ENCODE measurements at places on chromosomes 6 and 20. TPM values are rescaled to one million over a fixed set of nuclear protein-coding genes. Genes with fewer than 3 reads are reported as not detected.

GINS1 gene
- 5.3 TPM for total RNA-seq

EPHA7 gene
- 3.6 TPM for total RNA-seq

CLVS2 gene
- total RNA-seq, result 18.6 TPM

WFDC2 gene
- total RNA-seq, result 4.8 TPM

PPIL6 gene
- total RNA-seq, result 0.83 TPM

TTK gene
- total RNA-seq, result 6.3 TPM

SOD2 gene
- 56.5 TPM for total RNA-seq

SCUBE3 gene
- 0.25 TPM for total RNA-seq

AIF1 gene
- total RNA-seq, result not detected

NOP56 gene
- total RNA-seq, result 185 TPM

MRPL2 gene
- total RNA-seq, result 50.5 TPM

PNRC1 gene
- 91.4 TPM for total RNA-seq

PRR18 gene
- not detected for total RNA-seq

MYT1 gene
- 159 TPM for total RNA-seq

GTSF1L gene
- not detected for total RNA-seq

PHF20 gene
- total RNA-seq, result 76.1 TPM

CD83 gene
- 0.34 TPM for total RNA-seq

BAG2 gene
- total RNA-seq, result 1.2 TPM

MOXD1 gene
- not detected for total RNA-seq

EDN3 gene
- total RNA-seq, result not detected

RALY gene
- 234 TPM for total RNA-seq

PRPF6 gene
- total RNA-seq, result 60.9 TPM

GJA10 gene
- not detected for total RNA-seq

TP53TG5 gene
- total RNA-seq, result not detected

FKBP5 gene
- total RNA-seq, result 10.6 TPM

DST gene
- total RNA-seq, result 981 TPM

VSX1 gene
- total RNA-seq, result not detected

ARMH2 gene
- 0.54 TPM for total RNA-seq

WFDC10B gene
- not detected for total RNA-seq

LGSN gene
- not detected for total RNA-seq

TRIM10 gene
- total RNA-seq, result not detected

ENTPD6 gene
- 191 TPM for total RNA-seq

INSM1 gene
- 332 TPM for total RNA-seq

OTOR gene
- not detected for total RNA-seq

ZFAND3 gene
- total RNA-seq, result 115 TPM

DEFB132 gene
- not detected for total RNA-seq

RGS17 gene
- 11.5 TPM for total RNA-seq

PI3 gene
- not detected for total RNA-seq

COL21A1 gene
- 0.69 TPM for total RNA-seq

TAGAP gene
- not detected for total RNA-seq

ACTL10 gene
- total RNA-seq, result 1.0 TPM

ATP9A gene
- total RNA-seq, result 66.1 TPM

HDGFL1 gene
- total RNA-seq, result not detected

C6orf163 gene
- 8.2 TPM for total RNA-seq

KHDRBS2 gene
- 19.7 TPM for total RNA-seq

OR2H2 gene
- not detected for total RNA-seq

CLIC5 gene
- not detected for total RNA-seq

RWDD2A gene
- total RNA-seq, result 7.6 TPM

SLC25A27 gene
- 13.6 TPM for total RNA-seq

SLC35D3 gene
- total RNA-seq, result not detected

ARHGAP18 gene
- total RNA-seq, result 7.9 TPM

SLPI gene
- total RNA-seq, result not detected

LY6G6C gene
- 1.8 TPM for total RNA-seq

L3MBTL1 gene
- total RNA-seq, result 19.9 TPM

B3GALT4 gene
- 8.6 TPM for total RNA-seq

ID4 gene
- total RNA-seq, result 6.3 TPM

BPIFB2 gene
- total RNA-seq, result not detected

SLC13A3 gene
- total RNA-seq, result 5.8 TPM
